ENCODE measurements at places on chromosomes 1 and 21.
A peak's percentile ranks its signal among the peaks of the same experiment; 100 is the strongest.

- DNase-seq: no peak
These were observed 516.9 kb downstream of the AMY1C start for GRCh38 chr1:104266612-104267011.

DNA sequence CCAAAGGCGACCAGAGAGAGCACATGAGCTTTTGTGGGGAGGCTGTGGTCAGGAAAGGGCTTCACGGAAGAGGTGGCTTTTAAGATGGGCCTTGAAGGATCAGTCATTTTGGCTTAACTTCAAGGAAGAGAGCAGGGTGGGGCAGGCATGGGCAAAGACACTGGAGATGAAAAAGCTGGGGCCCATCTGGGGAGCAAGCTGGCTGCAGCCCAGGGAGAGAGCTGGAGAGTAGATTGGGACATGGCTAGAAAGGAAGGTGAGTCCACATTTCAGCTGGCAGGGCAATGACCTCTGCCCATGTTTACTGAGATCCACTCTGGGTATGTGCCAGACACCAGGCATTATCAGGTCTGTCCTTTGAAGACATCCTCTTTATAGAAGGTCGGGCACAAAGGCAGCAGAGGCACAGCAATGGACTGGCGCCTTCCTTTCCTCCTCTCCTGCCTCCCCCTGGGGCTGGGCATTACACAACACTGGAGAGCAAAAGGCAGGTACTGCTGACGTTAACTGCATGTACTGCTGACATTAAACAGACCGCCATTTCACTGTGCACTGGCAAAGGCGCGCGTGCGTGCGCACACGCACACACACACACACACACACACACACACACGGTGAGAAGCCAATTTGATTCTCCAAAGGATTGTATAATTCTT, 2.2 kb upstream of the UBXN10 start:
- DNase-seq: no peak

DNA sequence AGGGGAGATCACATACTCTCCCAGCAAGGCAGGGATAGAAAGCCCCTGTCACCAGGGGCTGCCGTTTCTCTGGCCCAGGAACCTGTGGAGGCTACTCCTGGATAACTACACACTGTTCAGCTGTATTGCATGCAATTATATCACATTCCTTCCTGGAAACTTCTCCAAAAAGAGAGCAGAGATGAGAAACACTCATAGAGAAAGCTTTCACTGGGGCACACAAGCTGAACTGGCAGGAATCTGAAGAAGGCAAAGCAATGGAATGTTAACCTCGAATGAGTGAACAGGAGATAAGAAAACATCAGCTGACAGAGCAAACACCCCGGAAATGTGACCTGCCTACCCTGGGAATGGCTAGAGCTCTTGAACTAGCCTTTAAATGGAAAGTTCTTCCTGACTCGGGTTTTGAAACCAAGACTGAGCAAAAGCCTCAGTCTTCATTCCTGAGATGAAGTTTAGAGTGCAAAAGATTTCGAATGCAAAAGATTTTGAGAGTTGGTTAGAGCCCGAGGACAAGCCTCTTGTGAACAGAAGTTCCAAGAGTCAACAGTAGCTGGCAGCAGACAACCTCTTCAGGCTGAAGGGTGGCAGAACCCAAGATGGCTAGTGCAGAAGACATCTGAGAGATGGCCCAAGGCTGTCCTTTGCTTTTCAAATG, 32.3 kb downstream of the CCN1 start:
- DNase-seq: peak; percentile 27

GRCh38 chr1:57142999-57143398, 177.2 kb upstream of the C8B start:
- no peak for DNase-seq

GRCh38 chr1:26478159-26478558, 5.9 kb downstream of the HMGN2 start:
- no peak for DNase-seq

DNA sequence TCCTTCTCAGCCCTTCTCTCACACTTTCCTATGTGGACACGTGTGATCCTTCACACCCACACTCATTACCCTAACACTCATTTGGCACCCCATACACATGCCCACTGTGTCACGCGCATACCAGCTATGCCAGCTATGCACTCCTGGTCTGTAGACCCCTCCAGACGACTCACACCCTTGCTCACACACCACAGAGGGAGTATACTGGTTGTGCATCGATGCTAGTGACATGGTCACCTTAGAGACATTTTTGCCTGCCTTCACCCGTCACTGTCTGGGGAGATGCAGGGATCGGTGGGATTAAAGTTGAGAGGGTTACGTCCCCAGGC, 8.3 kb upstream of the PPM1J start:
- no peak for DNase-seq

- DNase-seq: peak; percentile 88
These were observed 38.8 kb downstream of the HLCS start for GRCh38 chr21:36927719-36928117.

- no peak for DNase-seq
These were observed 9.1 kb upstream of the CREG1 start for GRCh38 chr1:167562702-167563101.

DNA sequence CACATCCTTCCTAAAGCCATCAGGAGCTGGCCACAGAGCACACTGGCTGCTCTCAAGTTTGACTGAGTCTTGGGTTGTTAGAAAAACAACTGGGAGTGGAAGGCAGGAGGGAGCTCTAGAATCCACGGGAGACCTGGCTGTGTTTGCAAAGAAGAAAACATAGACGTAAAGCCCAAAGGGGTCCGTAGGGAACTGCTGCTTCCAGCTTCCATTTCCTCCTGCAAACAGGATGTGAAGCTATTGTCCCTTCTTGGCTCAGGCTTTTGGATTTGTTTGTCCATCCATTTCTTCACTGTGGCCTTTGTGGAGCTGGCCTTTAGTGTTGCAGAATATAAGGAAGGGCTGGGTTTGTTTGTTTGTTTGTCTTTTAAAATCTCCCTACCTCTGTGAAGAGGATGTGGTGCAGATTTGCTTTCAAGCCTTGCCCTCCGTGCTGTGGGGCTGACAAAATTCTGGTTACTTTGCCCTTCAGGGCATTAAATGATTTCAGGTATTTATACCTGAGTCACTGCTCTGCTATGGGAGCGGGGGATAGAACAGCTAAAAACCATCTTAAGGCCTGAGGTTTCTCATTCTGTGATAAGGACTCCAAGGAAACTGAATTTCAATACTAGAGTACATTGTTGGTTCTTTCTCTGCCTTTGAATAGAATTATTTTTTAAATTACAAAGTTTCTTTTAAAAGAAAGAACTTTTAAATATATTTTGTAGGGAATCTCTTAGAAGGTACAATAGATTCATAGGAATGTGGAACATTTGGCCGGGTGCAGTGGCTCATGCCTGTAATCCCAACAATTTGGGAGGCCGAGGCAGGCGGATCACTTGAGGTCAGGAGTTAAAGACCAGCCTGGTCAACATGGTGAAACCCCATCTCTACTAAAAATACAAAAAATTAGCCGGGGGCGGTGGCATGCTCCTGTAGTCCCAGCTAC, 74.3 kb downstream of the MPZL1 start:
- peak; percentile 33 for DNase-seq

DNA sequence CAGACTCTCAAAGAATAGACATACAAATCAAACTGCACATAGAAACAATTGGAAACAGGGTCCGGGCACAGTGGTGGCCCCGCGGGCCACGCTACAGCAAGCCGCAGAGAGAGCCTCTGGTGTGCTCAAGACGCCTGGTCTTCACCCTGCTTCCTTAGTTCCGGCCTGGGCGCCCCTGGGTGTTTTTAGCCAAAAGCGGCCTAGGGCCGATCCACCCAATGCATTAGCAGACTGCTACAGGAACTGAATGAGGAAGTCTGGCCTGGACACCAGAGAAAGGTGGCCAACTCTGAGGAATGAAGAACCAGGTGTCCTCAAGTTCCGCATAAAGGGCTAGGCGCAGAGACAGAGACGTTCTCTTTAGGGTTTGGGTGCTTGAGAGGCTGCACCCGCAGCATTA, 1.7 kb downstream of the PRRX1 start:
- DNase-seq: no peak

Measured in testis (tissue), 5 donors.